GM10248 (cell line): ENCODE measurements at places on chromosomes 7 and 10.

GRCh38 chr10:5343561-5343960 is 21.2 kb upstream of the UCN3 start:
- DNase-seq = no peak

DNA sequence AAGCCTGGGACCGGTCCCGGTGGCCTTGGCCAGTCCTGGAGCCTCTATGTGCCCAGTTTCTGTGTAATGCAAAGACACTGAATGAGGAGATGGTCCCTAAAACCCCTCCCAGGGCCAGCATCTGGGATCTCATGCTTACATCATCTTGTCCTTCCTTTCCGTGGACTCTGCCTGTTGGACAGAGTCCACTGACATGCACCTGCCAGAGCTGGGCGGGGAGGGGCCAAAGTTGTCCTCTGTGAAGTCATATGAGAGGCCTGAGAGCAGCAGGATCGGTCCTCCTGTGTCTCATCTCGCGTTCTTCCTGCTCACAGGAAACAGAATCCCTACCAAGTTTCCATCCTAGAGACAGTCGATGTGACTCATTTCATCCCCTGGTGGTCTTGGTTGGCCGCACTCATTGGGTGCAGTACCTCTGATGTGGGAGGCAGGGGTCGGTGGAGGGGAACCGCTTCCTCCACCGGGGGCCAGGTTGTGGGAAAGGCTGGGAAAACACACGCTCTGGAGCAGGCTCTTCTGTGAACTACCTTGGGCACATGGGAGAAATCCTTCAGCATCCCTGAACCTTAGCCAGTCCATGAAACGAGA is 389.6 kb upstream of the PODXL start:
- DNase-seq = no peak

DNA sequence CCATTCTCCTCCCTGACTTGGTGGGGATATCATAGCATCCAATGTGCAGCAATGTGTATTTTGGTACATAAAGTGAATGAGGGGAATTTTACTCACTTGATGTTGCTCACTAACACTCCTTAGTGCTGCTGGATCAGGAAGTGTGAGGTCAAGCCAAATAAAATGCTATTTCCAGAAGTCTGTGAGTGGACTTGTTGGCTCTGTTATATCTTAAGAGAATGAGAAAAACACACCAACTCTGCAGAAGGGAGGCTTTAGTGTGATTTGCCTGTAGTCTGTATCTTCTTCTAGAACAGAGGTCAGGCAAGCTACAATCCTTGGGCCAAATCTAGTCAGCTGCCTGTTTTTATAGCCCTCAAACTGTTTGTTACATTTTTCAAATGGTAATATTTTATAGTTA is 154.3 kb downstream of the POLR1F start:
- DNase-seq = no peak

DNA sequence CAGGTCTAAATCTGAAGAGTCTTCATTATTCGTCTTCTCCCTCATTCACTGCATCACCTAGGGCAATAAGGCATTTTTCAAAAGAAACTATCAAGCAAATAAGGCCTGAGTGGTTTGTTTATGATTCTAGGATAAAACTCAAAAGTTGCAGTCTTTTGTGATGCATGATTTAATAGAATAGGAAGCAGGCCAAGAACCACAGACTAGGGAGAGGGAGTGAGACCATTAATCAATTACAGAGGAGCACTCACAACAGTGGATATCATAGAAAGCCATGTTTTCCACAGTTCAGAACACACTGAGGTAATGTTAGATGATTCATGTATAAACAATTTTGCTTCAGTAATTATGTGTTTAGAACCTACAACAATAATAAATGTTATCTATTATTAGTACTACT is 87.8 kb upstream of the LRRTM3 start:
- no peak for DNase-seq

DNA sequence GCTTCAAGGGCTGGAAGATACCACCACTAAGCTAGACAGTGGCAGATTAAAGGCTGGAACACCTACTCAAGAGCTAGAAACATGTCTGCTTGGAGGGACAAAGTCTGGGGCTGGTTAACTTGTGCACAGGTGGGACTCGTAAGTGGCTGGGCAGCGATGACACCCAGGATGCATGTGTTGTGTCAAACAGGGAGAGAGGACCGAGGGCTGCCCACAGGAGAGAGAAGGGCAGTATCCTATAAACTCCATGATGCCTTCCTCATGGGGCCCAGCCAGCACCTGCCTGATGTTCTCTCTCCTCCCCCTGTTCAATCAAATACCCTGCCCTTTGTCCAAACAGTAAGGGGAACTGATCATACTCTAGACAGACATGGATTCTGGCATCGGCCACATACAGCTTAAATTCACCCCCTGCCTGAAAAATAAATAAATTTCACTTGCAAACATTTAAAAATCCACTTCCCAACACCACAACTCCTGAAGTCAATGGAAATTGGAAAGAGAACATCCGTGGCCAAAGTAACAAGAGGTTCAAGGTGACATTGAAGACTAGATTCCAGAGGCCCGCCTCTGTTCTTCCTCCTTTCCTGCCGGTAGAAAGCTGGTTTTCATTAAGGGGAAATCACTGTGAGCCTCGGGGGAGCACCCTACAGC is 50.6 kb downstream of the CHST15 start:
- DNase-seq = no peak

GRCh38 chr10:111030042-111030750 is 46.6 kb upstream of the ADRA2A start:
- peak; percentile 15 for DNase-seq

DNA sequence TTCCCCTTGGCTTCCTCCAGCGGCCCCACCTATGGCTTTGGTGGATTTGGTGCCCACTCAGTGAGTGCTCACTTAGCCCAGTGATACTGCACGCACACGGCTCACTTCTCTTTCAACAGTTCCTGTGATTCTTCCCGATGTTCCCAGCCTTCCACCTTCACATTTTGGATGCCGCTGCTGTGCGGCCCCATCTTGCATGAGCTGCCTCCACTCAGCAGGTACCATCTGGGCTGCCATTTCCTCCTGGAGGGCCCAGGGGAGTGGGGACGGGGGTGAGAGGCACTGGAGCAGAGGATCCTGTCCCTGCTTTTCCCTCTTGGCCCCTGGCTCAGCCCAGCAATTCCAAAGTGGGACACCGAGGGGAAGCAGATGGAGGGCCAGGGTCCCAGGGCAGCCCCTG is 323.3 kb upstream of the ZNF32 start:
- DNase-seq = no peak

DNA sequence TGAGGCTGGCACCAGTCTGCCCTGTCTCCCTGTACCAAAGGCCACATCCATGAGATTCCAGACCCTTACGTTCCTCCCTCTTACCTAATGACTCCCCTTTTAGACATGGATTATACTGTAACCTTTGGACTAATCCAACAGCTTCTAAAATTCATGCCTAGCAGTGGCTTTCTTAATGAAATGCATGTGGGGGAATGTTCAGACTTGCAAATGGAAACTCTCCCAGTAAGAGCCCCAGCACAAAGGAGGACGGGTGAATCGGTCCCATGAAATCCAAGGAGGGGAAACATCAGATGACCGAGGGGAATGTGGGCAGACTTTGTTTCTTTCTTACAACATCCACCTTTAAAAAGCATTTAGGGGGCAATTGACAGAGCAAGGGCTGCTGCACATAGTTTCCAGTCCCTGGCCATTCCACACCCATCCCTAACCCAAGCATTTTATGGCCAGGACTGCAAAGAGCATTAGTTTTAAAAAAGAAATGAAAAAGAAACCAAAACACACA is 71.5 kb downstream of the COL13A1 start:
- DNase-seq = no peak

DNA sequence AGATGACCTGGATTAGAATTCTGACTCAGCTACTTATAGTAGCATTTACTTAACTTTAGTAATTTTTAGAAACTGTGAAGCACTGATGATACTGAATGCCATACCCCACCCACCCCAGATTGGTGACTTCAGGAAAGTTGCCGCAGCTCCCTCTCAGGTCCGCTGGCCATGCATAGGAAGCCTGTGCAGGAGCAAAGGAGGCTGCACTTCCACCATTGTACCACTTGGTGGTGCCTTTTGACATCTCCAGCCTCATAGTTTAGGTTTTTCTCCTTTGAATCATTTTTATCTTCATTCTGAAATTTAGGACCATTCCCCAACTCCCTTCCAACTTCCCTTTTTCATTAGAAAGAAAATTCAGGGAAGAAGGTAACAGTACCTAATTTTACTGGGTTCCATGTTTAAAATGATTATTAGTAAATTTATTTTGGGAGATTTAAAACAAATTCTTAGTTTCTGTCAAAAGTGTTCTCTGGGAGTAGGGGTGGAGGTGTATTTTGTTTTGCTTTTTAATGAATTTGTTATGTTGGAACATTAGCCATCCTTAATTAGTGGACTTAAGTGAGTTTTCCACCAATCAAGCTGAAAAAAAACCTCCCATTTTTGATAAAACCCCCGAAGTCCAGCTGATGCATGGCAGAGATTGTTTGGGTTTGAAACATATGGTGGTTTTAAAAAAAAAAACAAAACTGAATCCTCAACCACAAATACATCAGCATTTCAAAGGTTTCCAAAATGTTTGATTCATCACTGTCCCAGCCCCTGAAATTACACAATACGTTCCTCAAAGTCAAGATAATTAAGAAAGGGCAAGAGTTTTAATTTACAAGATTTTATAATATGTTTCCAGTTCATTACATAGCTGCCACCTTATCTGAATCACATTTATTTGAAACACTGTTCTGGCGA is 109.6 kb downstream of the WNT2 start:
- peak; percentile 47 for DNase-seq

- DNase-seq = no peak
Measured at GRCh38 chr10:8048281-8049008, 6.0 kb upstream of the GATA3 start.

GRCh38 chr7:110407706-110408105 is 683.2 kb upstream of the LRRN3 start:
- DNase-seq = no peak

DNA sequence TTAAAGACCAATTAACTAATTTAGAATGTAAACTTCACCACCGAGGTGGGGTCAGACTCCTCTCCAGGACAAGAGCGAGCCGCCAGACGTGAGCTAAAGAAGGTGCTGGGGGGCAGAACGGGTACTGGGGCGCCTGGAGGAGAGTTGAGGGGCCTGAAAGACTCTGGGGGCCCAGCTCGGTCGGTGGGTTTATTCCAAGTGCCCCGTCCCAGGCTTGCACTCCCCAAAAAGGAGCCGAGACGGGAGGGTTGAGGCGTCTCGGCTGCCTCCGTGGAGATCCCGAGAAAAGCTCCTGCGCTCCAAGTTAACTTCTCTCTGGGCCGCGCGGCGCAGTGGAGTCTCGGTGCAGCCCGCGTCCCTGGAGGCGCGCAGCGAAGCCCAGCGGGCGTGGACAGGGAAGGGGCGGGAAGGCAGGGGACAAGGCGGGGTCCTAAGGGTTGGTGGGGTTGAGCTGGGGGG is 553.3 kb downstream of the TFEC start:
- DNase-seq = no peak

GRCh38 chr10:49094646-49095045 is 20.7 kb downstream of the VSTM4 start:
- DNase-seq = no peak

DNA sequence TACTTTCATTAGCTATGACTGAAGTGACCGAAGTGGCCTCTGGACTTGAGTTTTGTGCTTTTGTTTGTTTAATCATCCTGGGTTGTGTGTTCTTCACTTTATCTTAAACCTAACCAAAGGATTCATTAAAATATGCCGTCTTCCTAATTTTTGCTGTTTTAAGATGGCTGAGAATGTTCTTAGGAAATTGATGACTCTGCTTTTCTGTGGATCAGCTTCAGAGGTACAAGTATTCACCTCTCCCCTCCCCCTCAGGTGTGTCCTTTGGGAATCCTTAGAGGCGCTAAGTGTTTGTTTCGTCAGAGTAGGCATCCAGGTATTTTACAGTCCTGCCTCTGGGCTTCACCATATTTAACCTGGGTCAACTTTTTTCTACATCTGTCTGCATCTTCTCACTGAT is 1.1 kb downstream of the CCDC126 start:
- no peak for DNase-seq

- DNase-seq = no peak
Measured at GRCh38 chr7:1537535-1538412, 7.3 kb downstream of the MAFK start.

DNA sequence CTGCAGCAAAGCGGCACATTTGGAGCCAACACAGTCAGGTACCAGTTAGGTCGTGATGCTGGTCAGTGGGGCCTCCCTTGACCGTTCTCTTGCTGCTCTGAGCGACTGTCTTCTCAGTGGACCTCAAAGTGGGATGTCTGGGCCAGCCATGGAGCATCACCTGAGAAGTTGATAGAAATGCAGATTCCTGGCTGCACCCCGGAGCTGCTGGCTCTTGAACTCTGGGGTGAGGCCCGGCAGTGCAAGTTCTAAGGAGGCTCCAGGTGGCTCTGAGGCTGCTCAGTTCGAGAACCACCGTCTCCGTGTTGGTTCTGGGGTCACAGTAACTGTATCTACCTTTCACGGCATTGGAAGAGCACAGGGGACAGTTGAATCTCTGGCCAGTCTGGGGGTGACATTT is 147.5 kb downstream of the WDR37 start:
- DNase-seq = no peak

DNA sequence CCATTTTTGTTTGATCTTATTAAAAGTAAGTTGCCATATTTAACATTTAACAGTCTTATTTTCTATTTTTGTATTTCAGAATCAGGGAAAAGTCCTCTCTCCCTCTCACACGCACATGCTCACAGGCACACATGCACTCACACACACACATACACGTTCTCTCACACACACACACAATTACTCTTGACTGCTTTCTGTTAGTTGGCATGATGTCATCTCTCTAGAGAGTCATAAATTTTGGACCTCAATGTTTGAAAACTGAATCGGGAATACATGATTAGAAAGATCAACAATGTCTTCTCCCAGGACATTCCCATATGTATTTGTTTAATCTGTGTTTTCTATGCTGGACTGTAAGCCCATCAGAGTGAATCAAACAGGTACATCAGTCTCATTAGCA is 165.7 kb upstream of the AHR start:
- no peak for DNase-seq

DNA sequence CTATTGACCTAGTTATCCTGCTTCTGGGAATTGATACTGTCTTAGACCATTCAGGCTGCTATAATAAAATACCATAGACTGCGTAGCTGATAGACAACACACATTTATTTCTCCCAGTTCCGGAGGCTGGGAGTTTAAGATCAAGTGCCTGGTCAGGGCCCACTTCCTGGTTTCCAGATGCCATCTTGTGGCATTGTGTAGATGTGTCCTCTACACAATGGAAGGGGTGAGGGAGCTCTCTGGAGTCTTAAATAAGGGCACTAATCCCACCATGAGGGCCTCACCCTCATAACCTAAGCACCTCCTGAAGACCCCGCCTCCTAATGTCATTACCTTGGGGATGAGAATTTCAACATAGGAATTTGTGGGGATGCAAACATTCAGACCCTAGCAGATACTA is 62.4 kb downstream of the SLC35B4 start:
- DNase-seq = no peak

DNA sequence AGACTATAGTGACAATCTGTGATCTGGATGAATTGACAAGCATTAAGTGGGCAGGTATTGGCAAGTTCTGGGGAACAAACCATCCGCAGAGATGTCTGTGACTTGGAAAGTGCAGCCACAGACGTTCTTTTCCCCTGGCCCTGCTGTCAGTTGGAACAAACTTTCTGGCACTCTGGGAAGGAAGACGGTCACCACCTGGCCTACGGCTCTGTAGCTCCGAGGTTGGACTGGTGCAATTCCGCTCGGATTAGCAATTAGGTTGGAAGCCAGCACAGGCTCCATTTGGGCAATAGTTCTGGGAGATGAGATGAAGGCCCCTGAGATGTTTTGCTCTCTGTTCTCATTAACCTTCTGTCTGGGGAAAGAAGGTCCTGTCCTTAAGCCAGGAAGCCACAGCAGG is 437.5 kb downstream of the CALN1 start:
- DNase-seq = no peak

GRCh38 chr10:20855398-20856038 is 41.6 kb downstream of the NEBL start:
- no peak for DNase-seq

GRCh38 chr7:131250331-131250730 is 77.3 kb upstream of the MKLN1 start:
- DNase-seq = no peak
